ENCODE measurements at places on chromosomes 11 and 22. TPM values are rescaled to one million over a fixed set of nuclear protein-coding genes. Genes with fewer than 3 reads are reported as not detected.

The NCR3LG1 gene
- polyA plus RNA-seq: 0.37 TPM

The KRTAP5-8 gene
- polyA plus RNA-seq: 0.25 TPM

The FGF19 gene
- polyA plus RNA-seq: 0.34 TPM

The LUZP2 gene
- polyA plus RNA-seq: 0.16 TPM

The CLMP gene
- 1.1 TPM for polyA plus RNA-seq

The SERPING1 gene
- 164 TPM for polyA plus RNA-seq

The SEPTIN3 gene
- polyA plus RNA-seq: 1.2 TPM

The EMSY gene
- polyA plus RNA-seq: 9.3 TPM

The PRR5L gene
- 4.1 TPM for polyA plus RNA-seq

The APOBEC3B gene
- polyA plus RNA-seq: 9.2 TPM

The CDCA5 gene
- polyA plus RNA-seq: 2.2 TPM

Measured in thymus (tissue), 14 donors.